ENCODE measurements at places on chromosomes 5 and 9. TPM values are rescaled to one million over a fixed set of nuclear protein-coding genes. Genes with fewer than 3 reads are reported as not detected.

The PLPP1 gene
- 31.3 TPM for total RNA-seq

The CTXN3 gene
- not detected for total RNA-seq

The RAB14 gene
- 43.9 TPM for total RNA-seq

The TAF11L8 gene
- total RNA-seq, result not detected

The TMEM8B gene
- total RNA-seq, result 11.6 TPM

The BTNL3 gene
- total RNA-seq, result not detected

The OR1Q1 gene
- total RNA-seq, result 0.42 TPM

The EIF4EBP3 gene
- total RNA-seq, result 19.3 TPM

Data from naive thymus-derived CD4-positive, alpha-beta T cell (primary cell).